Progenitor cell of endocrine pancreas (in vitro differentiated cells): ENCODE measurements at places on chromosomes 12 and 14. TPM values are rescaled to one million over a fixed set of nuclear protein-coding genes. Genes with fewer than 3 reads are reported as not detected.

Gene CLEC4D
- total RNA-seq, result 0.14 TPM in 1 of 2 replicates, not detected in the other

Gene GPR162
- total RNA-seq, result 5.5 and 6.3 TPM in 2 replicates

GRCh38 chr12:49585477-49586459 lies 17.8 kb upstream of the MCRS1 start:
- peaks cover 9% of the 10 kb centered on the region for H3K36me3 ChIP-seq
- DNase-seq, result no peak
- no peak overlapping the region for H3K4me3 ChIP-seq
- H3K4me1 ChIP-seq, result peaks cover 21% of the 10 kb centered on the region
- no peak overlapping the region for H3K27ac ChIP-seq

DNA sequence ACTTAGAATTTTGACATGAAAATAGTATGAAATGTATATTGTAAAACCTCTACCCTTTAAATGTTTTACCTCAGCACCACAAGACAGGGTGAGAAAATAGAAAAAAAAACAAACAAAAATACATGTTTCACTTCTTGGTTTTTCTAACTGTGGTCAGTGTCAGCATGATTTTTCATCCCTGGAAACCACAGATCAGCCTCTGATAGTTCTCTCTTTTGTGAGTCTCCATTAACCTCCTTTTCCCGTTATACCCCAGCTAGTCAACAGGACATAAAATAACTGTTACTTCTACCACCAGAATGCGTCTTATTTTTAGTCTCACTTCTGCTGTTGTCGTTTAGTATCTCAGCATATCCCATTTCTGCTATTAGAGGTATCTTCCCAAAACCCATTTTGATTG lies 48.3 kb upstream of the KCNMB4 start:
- no peak overlapping the region for H3K4me3 ChIP-seq
- DNase-seq, result no peak
- peaks cover 3% of the 10 kb centered on the region for H3K4me1 ChIP-seq
- H3K36me3 ChIP-seq, result peaks cover 12% of the 10 kb centered on the region
- H3K27ac ChIP-seq, result no peak overlapping the region
- no peaks in the 10 kb centered on the region for H3K27me3 ChIP-seq
